ENCODE measurements at places on chromosomes 16 and 17.

- no peak for DNase-seq
Measured at GRCh38 chr17:38980490-38981217, 13.5 kb upstream of the FBXO47 start.

GRCh38 chr17:45132572-45133463 lies 503 bp upstream of the PLCD3 start:
- peak; percentile 96 for DNase-seq

DNA sequence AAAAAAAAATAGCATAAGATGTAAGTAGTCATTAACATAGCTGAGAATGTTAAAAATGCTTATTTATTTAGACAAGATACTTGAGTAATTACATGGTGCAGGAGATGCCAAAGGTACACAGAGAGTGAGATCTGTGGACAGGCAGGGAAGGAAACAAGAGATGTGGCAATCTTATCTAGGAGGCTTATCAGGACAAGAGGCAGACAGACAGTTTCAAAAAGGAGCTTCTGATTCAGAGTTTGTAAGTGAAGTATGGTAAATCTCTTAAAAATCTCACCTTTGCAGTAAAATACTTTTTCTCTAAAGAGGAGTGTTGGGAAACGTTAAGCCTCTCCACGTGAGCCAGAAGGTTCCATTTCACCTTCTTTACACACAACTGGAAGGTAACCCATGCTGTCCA lies 19.9 kb upstream of the GHDC start:
- no peak for DNase-seq

DNA sequence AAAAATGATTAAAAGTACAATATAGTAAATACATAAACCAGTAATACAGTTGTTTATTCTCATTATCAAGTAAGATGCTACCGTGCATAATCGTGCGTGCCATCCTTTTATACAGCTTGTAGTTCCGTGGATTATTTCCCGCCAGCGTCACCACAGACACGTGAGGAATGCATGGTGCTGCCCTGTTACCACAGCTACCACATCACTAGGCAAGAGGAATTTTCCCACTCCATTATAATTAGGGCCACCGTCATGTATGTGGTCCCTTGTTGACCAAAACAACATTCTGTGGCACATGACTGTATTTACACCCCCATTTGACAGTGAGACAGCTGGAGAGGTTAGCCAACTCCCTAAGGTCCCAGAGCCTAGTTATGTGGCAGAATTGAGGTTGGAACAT lies 30.5 kb upstream of the LGALS9 start:
- no peak for DNase-seq

DNA sequence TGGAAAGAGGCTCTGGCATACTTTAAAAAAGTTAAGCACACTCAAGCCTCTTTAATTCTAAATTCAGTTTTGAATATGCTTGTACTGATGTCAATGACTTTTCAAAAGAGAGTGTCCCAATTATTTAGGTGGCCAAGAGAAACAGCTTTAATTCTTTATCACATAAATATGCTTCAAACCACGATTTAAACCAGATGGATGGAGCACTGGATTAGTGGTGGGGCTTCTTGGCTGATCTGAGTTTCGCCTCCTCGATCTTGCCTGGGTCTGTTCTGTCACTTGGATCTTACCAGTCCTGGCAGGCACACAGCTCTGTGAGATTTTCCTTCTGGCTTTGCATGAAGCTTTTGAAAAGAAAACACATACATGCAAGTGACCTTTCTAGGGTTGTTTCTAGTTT lies 467.8 kb downstream of the MAF start:
- no peak for DNase-seq

DNA sequence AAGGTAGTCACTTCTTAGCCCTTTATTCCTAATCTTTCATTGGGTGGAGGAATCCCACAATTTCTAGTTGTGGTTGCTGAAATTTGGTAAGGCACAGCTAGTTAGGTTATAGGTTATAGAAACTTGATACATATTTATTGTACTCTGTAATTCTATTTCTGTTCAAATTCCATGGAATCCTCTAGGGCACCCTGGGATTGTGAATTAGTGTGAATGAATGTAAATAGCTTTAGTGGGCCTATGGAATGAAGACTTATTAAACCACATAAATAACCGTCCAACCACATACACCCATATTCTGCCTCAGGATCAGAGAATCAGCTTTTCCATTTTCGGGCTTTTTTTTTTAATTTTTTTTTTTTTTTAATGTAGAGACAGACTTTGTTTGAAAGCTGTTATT lies 9.2 kb downstream of the TANC2 start:
- no peak for DNase-seq

DNA sequence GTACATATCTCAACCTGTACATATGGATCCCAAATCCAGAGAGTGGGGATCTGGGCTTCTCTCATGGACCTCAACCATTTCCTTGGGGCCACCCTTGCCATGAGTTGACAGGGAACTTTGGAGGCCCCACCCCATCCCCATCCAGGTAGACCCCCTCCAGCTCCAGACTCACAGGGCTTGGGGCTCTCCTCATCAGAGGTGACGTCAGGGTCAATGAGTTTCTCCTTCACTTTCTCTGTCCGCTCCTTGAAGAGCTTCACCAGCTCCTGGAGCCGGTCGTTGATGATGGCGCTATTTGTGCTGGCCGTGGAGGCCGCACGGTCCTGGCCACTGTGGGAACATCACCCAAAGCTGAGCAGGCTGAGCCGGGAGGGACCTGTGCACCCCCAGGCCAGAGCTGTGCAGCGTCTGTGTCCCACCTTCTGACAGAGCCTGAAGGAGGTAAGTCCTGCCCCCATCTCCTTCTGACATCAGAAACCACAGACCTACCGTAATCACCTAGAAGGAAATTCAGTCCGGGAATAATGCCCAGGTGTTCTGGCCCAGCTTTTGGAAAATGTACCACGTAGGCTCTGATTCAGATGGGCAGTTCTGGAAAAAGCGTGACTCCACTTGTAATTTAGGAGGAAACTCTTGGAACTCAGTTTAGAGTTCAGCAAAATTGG lies 50.6 kb downstream of the CNGB1 start:
- DNase-seq, result no peak

DNA sequence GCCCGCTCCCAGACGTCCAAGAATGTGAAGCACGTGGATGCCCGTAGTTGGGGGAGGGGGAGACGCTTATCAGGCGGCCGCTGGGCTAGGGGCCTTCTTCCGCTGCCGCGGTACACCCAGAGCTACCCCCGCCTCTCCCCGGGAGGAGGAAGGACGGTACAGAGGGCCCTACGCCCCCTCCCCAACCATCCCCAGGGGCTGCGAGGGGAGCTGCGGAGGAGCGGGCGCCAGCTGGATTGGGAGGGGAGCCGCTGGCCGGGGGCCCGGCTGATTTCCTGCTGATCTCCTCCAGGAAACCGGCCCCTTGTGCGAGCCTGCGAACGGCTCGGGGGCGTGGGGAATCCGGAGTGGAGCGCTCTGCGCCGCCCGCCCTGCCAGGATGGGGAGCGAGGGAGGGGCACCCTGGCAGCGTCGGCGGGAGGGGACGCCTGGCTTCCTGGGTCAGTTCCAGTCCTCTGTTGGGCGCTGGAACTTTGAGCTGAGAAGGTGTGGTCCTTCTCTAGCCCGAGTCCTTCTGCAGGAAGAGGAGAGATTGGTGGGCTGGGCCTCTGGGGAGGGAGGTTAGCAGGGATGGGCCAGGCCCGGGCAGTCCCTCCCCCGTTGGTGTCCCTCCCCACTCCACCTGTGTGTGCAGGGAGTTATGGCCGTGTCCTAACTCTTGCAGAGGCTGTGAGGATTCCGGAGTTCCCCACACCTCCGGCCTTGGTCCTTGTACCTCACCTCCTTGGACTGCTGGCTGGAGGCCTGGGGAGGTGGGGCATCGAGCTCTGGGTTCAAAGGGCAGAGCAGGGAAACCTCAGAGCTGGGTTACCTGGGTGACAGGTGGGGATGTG lies 19.2 kb downstream of the GJD3 start:
- peak; percentile 82 for DNase-seq

DNA sequence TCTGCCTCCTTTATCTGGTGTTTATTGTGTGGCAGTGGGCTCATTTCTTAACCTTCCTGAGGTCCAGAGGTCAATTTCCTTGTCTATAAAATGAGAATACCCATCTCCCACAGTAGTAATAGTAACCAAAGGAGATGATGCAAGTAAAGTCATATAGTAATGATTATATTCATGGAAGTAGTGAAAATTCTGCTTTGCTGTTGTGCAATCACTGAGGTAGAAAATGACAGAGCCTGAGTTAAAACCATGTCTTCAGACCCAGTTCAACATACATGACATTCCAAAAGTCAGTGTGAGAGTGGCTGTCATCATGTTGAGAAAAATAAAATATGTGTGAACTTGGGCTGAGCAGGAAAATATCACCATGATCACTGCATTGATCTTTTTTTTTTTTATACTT lies 864 bp upstream of the UMOD start:
- DNase-seq, result no peak

DNA sequence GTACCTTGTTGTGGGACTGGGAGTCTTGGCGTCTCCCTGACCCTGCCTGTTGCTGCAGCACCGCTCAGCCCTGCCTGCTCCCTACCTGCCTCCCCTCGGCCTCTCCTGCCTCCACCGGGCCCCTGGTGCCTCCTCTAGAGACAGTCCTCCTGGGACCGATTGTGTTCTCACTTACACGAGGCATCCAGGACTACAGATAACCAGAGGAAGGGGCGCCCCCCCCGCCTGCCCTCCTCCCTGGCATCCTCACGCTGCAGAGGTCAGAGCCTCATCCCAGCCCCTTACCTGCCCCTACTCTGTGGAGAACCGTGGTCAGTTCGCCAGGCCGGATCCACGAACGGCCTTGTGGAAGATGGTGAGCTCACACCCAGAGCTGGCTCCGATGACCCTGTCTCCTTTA lies 24.8 kb downstream of the MAPT start:
- no peak for DNase-seq

- no peak for DNase-seq
Measured at GRCh38 chr17:63634163-63634562, 11.9 kb downstream of the MAP3K3 start.

- DNase-seq, result peak; percentile 20
Measured at GRCh38 chr17:13337864-13338371, 263.8 kb downstream of the HS3ST3A1 start.

DNA sequence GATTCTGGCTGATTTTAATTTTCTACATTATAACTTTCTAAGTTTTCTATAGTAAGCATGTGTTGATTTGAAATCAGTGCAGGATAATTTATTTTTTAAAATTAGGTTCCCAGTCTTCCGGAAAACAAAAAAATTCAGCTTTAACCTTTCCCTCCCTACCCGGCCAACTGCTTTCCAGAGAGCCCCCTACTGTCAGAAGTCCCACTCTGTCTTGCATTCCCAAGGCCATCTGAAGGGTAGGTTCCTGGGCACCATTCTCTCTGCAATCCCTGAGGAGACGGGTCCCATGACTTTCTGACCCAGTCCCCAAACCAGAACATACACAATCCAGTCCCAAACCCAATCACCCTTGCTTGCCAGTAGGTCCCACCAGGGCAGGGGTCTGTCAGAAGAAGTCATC lies 200.3 kb downstream of the CYLD start:
- no peak for DNase-seq

Measured in DMS53 (cell line).